Fibroblast of lung (primary cell): ENCODE measurements at places on chromosomes 5 and 9. TPM values are rescaled to one million over a fixed set of nuclear protein-coding genes. Genes with fewer than 3 reads are reported as not detected.

- no peak for DNase-seq
- H3K4me1 ChIP-seq = no peaks in the 10 kb centered on the region
- no peak overlapping the region for H3K4me3 ChIP-seq
- no peak overlapping the region for H3K27ac ChIP-seq
- H3K36me3 ChIP-seq = no peaks in the 10 kb centered on the region
- H3K27me3 ChIP-seq = no peaks in the 10 kb centered on the region
Observed at GRCh38 chr9:133727876-133728441, 10.2 kb downstream of the SARDH start.

DNA sequence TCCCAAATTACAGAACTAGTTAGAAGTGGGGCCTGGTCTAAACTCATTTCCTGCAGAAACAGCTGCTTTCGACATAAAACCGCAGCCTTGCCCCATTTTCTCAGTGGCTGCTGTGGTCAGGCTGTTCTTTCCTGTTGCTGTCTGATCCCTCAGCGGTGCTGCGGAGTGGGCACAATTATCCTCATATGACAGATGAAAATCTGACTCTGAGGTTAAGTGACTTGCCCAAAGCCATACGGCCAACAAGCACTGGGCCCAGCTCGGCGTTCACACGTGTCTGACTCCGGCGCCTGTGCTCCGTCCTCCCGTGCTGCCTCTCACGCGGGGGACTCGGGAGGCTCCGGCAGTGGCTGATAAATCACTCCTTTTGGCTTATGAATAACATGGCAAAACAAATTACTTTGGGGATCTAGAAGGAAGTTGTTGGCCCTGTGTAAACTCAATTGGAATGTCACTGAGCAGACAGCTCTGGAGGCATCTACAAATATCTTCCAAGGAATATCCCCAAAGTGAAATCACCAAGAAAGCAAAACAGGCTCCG lies 142.6 kb upstream of the LMX1B start:
- no peaks in the 10 kb centered on the region for H3K36me3 ChIP-seq
- no peaks in the 10 kb centered on the region for H3K27me3 ChIP-seq
- peak; percentile 58 for DNase-seq
- peaks cover 7% of the 10 kb centered on the region for H3K4me1 ChIP-seq
- no peak overlapping the region for H3K4me3 ChIP-seq
- H3K27ac ChIP-seq = no peak overlapping the region

DNA sequence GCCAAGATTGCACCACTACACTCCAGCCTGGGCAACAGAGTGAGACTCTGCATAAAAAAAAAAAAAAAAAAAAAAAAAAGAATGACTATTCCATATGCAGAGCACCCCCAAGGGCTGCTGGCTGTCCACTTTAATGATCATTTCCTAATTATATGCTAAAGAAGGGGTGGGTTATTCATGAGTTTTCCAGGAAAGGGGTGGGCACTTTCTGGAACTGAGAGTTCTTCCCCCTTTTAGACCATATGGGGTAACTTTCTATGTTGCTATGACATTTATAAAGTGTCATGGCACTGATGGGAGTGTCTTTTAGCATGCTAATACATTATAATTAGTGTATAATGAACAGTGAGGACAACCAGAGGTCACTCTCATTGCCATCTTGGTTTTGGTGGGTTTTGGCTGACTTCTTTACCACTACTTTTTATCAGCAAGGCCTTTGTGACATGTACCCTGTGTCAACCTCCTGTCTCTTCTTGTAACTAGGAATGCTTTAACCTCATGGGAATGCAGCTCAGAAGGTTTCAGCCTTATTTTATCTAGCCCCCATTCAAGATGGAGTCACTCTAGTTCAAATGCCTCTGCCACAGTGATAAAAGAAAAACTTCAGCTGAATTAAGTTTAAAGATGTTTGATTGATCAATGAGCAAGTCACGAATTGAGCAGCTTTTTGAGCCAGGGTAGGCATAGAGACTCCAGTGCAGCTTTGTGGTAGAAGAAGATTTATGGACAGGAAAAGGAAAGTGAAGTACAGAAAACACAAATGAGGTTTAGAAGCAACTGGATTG lies 7.1 kb upstream of the NANS start:
- no peak for DNase-seq
- no peak overlapping the region for H3K4me3 ChIP-seq
- H3K4me1 ChIP-seq = no peaks in the 10 kb centered on the region
- H3K36me3 ChIP-seq = no peaks in the 10 kb centered on the region
- H3K27me3 ChIP-seq = no peaks in the 10 kb centered on the region

DNA sequence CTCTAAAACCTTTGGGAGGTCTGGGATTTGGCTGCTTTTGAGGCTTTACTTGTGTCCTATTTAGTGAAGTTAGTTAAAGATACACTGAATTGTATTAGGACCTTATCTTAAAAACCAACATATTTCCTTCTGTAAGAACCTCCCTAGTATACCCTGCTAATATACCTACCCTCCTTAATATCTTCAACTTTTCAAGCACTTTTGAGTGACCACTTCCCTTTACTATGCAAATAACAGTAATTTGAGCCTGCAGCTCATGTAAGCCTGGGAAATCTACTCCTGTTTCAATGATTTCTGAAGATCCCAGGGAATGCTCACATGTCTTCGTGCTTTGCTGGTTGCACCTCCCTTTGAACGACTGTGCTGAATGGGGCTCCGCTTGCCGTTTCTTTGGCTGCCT lies 358.5 kb downstream of the YTHDC2 start:
- H3K4me1 ChIP-seq = no peaks in the 10 kb centered on the region
- H3K27ac ChIP-seq = no peak overlapping the region
- no peak for DNase-seq
- no peaks in the 10 kb centered on the region for H3K27me3 ChIP-seq
- H3K36me3 ChIP-seq = no peaks in the 10 kb centered on the region
- H3K4me3 ChIP-seq = no peak overlapping the region

DNA sequence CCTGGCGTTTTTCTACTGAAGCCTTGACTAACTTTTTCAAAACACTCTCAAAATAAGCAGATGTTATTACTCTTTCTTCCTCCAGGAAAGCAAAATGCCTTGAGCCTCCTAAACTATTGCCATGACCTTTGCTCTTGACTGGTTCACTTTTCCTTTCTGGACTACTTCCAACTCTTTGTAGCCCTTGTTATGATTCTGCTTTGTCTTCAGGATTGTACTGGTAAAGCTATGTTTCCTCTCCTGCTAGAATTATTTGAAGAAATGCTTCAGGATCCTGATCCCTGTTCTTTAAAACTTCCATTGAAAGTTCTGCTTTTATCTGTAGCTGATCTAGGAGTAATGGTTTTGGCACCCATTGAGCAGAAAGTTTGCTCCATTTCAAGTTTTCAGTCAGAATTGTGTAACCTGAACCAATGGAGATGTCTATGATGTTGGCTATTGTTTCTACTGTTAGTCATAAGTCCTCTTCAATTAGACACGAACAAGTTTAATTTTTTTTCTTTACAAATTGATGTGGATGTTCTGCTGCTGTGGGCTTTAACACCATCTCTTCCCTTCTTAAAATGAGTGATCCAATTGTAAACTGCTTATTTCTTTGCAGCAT lies 1356.4 kb downstream of the EFNA5 start:
- no peaks in the 10 kb centered on the region for H3K36me3 ChIP-seq
- no peaks in the 10 kb centered on the region for H3K4me1 ChIP-seq
- H3K4me3 ChIP-seq = no peak overlapping the region
- peak; percentile 38 for DNase-seq

DNA sequence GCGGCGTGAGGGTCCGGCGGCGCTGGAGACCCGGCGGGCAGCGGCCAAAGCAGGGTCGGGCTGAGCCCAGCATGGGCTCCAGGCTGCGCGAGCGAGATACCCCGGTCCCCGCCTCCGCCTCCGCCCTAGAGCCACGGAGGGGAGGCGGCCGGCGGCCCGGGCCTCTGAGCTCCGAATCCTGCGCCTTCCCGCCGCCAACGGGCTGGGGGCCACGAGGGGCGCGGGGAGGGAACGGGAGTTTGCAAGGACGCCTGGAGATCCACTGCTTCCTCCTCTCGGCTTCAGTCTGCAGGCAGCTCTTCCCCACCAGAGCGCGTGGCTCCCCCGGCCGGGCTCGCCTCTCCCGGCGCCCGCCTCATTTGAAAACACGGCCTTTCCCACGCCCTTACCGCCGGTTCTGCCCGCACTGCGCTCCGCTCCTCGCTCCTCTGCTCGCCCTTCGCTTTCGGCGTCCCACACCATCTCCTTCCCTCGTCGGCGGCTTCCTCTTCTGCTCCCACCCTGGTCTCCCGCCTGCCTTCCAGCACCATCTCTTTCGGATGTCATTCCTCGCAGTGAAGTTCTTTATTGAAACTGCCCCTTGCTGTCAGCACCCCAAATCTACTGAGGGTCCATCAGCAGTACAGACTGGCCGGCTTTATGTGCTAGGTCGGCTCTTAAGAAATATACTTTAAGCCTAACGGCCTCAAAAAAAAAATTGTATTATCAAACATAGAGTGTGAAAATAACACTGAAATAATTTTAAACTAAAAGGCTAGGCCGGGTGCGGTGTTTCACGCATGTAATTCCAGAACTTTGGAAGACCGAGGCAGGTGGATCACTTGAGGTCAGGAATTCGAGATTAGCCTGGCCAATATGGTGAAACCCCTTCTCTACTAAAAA lies 105.0 kb upstream of the FAM120A start:
- DNase-seq = peak; percentile 4
- no peaks in the 10 kb centered on the region for H3K36me3 ChIP-seq
- no peaks in the 10 kb centered on the region for H3K4me1 ChIP-seq
- H3K4me3 ChIP-seq = no peak overlapping the region
- peaks cover 6% of the 10 kb centered on the region for H3K27me3 ChIP-seq
- no peak overlapping the region for H3K27ac ChIP-seq

Gene IRGM
- total RNA-seq = 0.17 TPM in 1 of 2 replicates, not detected in the other

- no peak overlapping the region for H3K27ac ChIP-seq
- no peak overlapping the region for H3K4me3 ChIP-seq
- peaks cover 1% of the 10 kb centered on the region for H3K36me3 ChIP-seq
- DNase-seq = no peak
- H3K4me1 ChIP-seq = no peaks in the 10 kb centered on the region
Observed at GRCh38 chr5:154722097-154722496, 33.1 kb upstream of the LARP1 start.

Gene GPRIN1
- total RNA-seq = 4.9 and 6.3 TPM in 2 replicates

Gene SPACA9
- total RNA-seq = 3.1 and 4.3 TPM in 2 replicates

GRCh38 chr9:110583237-110583636 lies 3.7 kb upstream of the SVEP1 start:
- H3K4me3 ChIP-seq = no peak overlapping the region
- H3K4me1 ChIP-seq = peaks cover 2% of the 10 kb centered on the region
- DNase-seq = peak; percentile 63
- no peaks in the 10 kb centered on the region for H3K36me3 ChIP-seq
- no peaks in the 10 kb centered on the region for H3K27me3 ChIP-seq

DNA sequence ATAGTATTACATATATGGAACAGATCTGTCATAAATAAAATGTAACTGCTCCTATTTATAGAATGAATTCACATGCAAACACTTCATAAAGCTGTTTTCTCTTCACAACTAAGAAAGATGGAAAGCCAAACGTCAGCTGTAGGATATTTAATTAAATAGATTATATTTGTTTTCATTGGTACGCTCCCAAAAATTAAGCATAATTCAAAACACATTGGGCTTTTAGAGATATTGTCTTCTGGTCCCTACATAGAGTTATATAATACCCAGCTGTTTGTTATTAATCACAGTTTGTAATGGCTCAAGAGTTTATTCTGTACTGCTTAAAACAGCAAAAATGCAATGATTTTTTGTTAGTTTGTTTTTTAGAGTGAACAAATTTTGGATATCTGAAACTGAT lies 61.2 kb downstream of the MRPS30 start:
- H3K27ac ChIP-seq = no peak overlapping the region
- DNase-seq = no peak
